ENCODE measurements at places on chromosomes 5 and 9.

DNA sequence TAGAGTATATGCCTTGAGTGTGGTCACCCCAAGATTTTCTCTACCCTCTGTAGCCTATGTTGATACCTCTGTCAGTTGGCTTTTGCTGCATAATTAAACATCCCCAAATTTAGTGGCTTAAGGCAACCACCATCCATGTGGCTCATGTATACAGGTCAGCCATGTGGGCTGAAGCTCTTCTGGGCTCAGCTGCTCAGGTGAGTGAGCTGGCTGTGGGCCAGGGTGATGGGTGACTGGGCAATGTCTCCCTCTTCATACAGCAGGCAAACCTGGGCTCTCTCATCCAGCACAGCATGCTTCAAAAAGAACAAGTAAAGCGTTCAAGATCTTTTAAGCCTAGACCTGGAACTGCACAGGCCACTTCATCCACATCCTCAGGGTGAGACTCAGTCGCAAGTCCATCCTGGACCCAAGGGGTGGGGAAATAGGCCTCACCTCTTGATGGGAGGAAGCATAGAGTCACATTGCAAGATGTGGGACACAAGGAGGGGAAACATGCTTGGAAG lies 188.2 kb upstream of the TAS2R1 start:
- H3K27me3 ChIP-seq = no peaks in the 10 kb centered on the region
- H3K4me3 ChIP-seq = no peak overlapping the region
- H3K36me3 ChIP-seq = no peaks in the 10 kb centered on the region
- no peaks in the 10 kb centered on the region for H3K4me1 ChIP-seq

DNA sequence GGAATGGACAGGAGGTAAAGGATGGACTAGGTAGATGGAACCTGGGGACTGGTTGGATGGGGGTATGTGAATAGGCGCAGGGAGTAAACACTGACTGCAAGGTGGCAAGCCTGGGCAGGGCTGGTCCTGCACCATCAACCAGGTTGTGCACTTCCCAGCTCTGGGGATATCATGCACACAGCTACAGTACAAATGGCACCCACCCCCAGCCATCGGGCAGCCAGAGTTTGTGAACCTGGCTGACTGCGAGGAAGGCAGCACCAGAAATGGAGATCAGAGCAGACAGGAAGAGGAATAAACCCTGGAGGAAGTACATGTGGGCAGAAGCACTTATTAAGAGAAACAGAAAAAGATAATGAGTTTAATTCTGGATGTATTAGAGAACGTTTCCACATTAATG lies 229.1 kb downstream of the ESM1 start:
- no peak overlapping the region for H3K4me3 ChIP-seq
- no peak overlapping the region for H3K27ac ChIP-seq
- no peaks in the 10 kb centered on the region for H3K27me3 ChIP-seq
- H3K36me3 ChIP-seq = no peaks in the 10 kb centered on the region
- no peak for DNase-seq
- H3K4me1 ChIP-seq = no peaks in the 10 kb centered on the region

GRCh38 chr9:4967523-4967922 lies 17.5 kb upstream of the JAK2 start:
- no peak for DNase-seq
- H3K27ac ChIP-seq = no peak overlapping the region
- H3K4me3 ChIP-seq = no peak overlapping the region

DNA sequence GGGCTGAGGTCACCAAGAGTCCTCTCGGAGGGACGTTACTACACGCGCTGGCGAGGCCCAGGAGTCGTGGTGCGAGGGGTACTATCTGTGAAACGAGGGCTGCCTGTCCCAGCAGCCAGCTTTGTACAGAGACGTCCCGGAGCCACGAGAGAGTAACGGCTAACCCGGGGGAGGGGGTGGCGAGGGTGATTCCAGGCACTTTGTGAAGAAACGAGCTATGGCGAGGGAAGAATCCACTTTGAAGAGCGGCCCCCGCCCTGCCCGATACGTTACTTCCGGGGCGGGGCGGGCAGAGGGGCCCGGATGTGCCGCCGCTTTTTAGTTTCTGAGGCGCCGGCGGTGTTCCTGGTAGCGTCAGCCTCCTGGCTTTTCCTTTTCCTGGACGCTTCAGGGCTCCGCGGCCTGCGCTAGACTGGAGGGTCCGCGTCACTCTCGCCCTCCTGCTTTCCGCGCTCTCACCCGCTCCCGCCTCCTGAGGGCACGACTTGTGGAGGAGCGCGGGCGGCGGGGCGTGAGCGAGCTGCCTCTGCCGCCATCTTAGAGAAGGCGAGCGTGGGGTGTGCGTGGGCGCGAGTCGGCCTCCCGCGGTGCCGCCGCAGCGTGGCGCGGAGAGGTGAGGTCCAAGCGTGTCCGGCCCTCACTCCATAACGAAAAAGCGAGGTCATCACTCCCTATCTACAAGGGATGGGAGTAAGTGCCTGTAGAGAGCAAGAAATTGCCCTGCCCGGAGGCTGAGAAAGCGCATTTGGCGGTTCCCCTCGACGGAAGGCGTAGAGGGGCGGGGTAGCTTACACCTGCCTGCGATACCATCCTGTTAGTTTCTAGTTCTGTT lies 580 bp upstream of the RFX3 start:
- peak overlapping the region; percentile 91 for H3K4me3 ChIP-seq
- H3K27me3 ChIP-seq = no peaks in the 10 kb centered on the region
- peak; percentile 85 for DNase-seq
- peak overlapping the region; percentile 100 for H3K27ac ChIP-seq

GRCh38 chr9:126962336-126962735 lies 47.8 kb downstream of the RALGPS1 start:
- no peak overlapping the region for H3K4me3 ChIP-seq
- no peaks in the 10 kb centered on the region for H3K36me3 ChIP-seq
- no peak overlapping the region for H3K27ac ChIP-seq
- peaks cover 9% of the 10 kb centered on the region for H3K4me1 ChIP-seq
- no peaks in the 10 kb centered on the region for H3K27me3 ChIP-seq

DNA sequence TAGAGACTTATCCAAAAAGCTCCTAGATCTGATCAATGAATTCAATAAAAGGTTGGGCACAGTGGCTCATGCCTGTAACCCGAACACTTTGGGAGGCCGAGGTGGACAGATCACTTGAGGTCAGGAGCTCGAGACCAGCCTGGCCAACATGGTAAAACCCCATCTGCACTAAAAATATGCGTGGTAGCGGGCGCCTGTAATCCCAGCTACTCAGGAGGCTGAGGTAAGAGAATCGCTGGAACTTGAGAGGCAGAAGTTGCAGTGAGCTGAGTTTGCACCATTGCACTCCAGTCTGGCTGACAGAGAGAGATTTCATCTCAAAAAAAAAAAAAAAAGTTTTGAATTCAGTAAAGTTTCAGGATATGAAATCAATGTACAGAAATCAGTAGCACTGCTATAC lies 20.0 kb downstream of the DCTN4 start:
- H3K36me3 ChIP-seq = peaks cover 59% of the 10 kb centered on the region
- H3K4me1 ChIP-seq = no peaks in the 10 kb centered on the region
- no peak overlapping the region for H3K27ac ChIP-seq
- no peaks in the 10 kb centered on the region for H3K27me3 ChIP-seq
- H3K4me3 ChIP-seq = no peak overlapping the region
- DNase-seq = no peak

DNA sequence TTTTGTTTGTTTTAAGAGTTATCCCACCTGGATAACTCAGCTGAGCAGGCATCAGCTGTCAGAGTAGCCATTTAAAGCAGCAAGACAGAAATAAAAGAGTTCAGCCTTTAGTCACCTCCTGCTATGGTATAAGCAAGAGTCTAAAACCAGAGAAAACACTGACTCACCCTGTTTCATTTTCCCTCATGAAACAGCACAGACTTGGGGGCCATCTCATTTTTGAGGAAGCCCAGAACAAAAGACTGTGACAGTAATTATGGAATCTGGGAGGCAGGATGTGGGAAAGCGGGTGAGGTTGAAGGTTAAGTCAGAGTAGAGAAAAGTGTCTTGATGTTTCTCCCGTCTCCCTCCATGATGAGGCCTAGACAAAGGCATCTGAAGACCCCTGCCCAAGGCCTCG lies 90.2 kb upstream of the FAM174A start:
- no peaks in the 10 kb centered on the region for H3K4me1 ChIP-seq
- no peaks in the 10 kb centered on the region for H3K27me3 ChIP-seq
- no peak overlapping the region for H3K4me3 ChIP-seq

DNA sequence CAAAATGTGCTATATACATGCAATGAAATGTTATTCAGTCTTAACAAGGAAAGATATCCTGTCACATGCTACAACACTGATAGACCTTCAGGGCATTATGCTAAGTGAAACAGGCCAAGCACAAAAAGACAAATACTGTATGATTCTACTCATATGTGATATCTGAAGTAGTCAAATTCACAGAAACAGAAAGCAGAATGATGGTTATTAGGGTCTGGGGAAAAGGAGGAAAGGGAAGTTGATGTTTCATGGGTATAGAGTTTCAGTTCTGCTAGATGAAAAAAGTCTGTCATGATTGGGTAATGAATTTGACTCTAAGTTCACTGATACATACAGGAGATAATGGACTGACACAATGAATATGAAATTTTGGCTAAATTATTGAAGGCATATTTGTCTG lies 11.2 kb upstream of the RIC1 start:
- no peaks in the 10 kb centered on the region for H3K36me3 ChIP-seq
- H3K27me3 ChIP-seq = no peaks in the 10 kb centered on the region
- no peak overlapping the region for H3K4me3 ChIP-seq
- DNase-seq = no peak

- no peaks in the 10 kb centered on the region for H3K27me3 ChIP-seq
- no peak for DNase-seq
- no peak overlapping the region for H3K27ac ChIP-seq
- H3K36me3 ChIP-seq = no peaks in the 10 kb centered on the region
- H3K4me3 ChIP-seq = no peak overlapping the region
- no peaks in the 10 kb centered on the region for H3K4me1 ChIP-seq
These were observed 64.3 kb upstream of the GARNL3 start for GRCh38 chr9:127200106-127200862.

GRCh38 chr9:128389395-128390149 lies 18.4 kb downstream of the URM1 start:
- peaks cover 5% of the 10 kb centered on the region for H3K36me3 ChIP-seq
- H3K27me3 ChIP-seq = no peaks in the 10 kb centered on the region
- H3K4me1 ChIP-seq = no peaks in the 10 kb centered on the region

DNA sequence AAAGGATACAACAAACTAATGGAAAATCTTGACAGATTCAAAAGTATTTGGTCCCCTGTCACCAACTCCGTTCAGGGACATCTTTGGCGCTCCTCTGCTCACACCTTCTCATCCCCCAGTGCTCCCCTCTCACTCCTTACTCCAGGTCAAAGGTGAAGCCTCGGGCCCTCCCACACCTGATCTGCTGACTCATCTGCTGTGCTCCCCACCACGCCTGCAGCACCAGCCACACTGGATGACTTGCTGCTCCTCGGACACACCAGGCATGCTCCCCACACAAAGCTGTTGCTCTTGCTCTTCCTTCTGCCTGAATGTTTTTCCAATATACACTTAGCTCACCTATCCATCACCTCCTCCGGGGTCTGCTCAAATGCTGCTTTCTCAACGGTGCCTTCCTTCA lies 123.4 kb downstream of the ESM1 start:
- H3K4me3 ChIP-seq = no peak overlapping the region
- no peak for DNase-seq
- H3K36me3 ChIP-seq = no peaks in the 10 kb centered on the region
- H3K27me3 ChIP-seq = no peaks in the 10 kb centered on the region
- H3K4me1 ChIP-seq = no peaks in the 10 kb centered on the region

GRCh38 chr5:119340597-119341218 lies 15.1 kb upstream of the TNFAIP8 start:
- H3K4me3 ChIP-seq = no peak overlapping the region
- no peaks in the 10 kb centered on the region for H3K27me3 ChIP-seq
- H3K4me1 ChIP-seq = peaks cover 17% of the 10 kb centered on the region

DNA sequence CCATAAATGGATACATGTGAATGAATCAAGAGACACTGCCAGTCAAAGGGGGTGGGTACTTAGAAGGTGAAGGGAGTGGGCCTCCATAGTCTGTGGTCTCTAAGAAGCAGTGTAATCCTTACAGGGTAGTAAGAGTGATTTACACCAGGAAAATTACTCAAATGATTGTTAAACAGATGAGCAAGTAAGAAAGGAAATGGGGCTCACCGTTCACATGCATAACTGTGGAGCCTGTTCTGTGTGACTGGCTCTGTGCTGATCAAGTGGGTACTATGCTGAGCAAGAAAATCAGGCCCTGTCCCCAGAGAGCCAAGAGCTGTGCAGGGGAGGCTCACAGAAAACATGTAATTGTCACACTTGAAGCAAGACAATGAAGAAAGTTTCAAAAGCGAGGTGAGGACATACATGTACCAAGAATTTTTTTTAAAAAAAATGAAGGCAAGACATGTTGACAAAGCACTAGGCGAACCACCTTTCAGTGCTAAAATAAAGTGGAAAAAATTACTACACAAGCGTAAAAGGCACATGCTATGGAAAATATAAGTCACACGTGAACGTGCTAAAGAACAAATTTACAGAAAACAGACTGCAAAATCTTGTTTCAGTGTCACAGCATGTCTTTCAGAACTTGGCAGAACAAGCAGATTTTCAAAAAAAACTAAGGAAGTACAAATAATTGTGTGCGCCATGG lies 2.5 kb downstream of the BTNL8 start:
- no peak overlapping the region for H3K27ac ChIP-seq
- H3K27me3 ChIP-seq = no peaks in the 10 kb centered on the region
- no peak overlapping the region for H3K4me3 ChIP-seq
- no peaks in the 10 kb centered on the region for H3K36me3 ChIP-seq
- no peak for DNase-seq
- no peaks in the 10 kb centered on the region for H3K4me1 ChIP-seq

DNA sequence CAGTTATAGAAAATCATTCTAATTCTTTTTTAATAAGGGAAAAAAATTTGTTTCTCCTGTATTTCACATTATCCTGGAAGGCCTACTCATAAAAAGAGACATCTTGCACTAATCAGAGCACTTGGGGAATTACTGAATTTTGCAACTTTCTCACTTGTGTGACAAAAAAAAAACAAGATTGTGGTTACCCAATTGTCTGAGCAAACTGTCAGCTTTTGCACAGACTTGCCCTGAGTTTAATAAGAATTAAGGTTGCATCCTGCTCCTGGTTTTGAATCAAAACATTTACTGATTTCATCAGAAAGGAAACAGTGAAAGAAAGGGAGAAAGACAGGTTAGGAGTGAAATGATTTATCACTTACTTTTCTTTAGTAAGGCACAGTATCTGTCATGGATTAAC lies 10.6 kb upstream of the SH3RF2 start:
- H3K27me3 ChIP-seq = no peaks in the 10 kb centered on the region
- no peak overlapping the region for H3K4me3 ChIP-seq
- H3K36me3 ChIP-seq = no peaks in the 10 kb centered on the region
- no peaks in the 10 kb centered on the region for H3K4me1 ChIP-seq
- DNase-seq = no peak
- no peak overlapping the region for H3K27ac ChIP-seq

- H3K4me1 ChIP-seq = no peaks in the 10 kb centered on the region
- H3K4me3 ChIP-seq = no peak overlapping the region
- no peaks in the 10 kb centered on the region for H3K27me3 ChIP-seq
- no peaks in the 10 kb centered on the region for H3K36me3 ChIP-seq
- no peak for DNase-seq
These were observed 167.7 kb downstream of the TARS1 start for GRCh38 chr5:33608344-33609041.

GRCh38 chr9:26946753-26947727 lies at the start of gene PLAA:
Gene PLAA (minus strand): TSS chr9:26947242. CDS start chr9:26947045, 197 bp downstream.
- H3K4me3 ChIP-seq = peak within 1 kb of the TSS; percentile 91
- no peaks in the 10 kb centered on the region for H3K27me3 ChIP-seq
- H3K4me1 ChIP-seq = no peaks in the 10 kb centered on the region
- DNase-seq = peak; percentile 76
